ENCODE measurements at places on chromosomes 5 and 9. TPM values are rescaled to one million over a fixed set of nuclear protein-coding genes. Genes with fewer than 3 reads are reported as not detected.

GRCh38 chr5:173653822-173654523 lies 37.5 kb upstream of the BOD1 start:
- H3K27ac ChIP-seq = no peak overlapping the region
- DNase-seq = no peak
- H3K27me3 ChIP-seq = no peaks in the 10 kb centered on the region
- H3K36me3 ChIP-seq = peaks cover 9% of the 10 kb centered on the region
- H3K4me3 ChIP-seq = no peak overlapping the region

DNA sequence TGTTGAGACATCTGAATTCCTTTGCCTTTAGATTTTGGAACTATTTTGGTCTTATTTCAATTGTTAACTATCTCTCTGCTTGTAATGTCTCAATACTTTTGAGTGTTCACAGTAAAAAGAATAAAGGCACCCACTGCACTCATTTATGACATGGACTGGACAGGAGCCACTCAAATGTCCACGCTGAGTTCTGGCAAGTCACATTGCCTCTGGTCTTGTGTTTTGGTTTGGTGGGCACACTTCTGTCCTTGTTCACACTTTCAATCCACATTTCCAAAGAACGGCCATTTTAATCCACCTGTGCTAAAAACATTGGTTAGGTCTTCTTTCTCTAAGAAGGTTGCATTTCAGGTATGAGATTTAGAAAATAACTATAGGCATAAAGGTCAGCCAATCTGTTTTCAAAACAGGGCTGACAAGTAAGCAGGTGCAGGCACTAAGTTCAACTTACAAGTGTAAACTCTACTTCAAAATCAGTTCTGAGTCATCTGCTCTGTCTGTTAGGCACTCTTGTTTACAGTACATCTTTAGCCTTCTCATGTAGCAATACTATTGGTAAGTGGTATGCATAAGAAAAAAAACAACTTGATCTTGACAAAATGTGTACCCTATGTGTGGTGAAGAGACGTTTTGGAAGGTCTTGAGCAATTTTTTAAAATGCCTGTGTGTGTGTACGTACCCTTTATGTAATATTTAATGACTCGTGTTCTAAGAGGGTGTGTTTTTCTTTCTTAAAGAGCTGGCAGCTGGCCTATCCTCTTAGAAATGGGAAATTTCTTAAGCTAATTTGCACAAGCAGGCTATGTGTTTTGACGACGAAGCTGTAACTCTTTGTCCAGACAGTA lies 31.5 kb upstream of the ZFAND5 start:
- no peaks in the 10 kb centered on the region for H3K36me3 ChIP-seq
- H3K27me3 ChIP-seq = no peaks in the 10 kb centered on the region
- DNase-seq = no peak

DNA sequence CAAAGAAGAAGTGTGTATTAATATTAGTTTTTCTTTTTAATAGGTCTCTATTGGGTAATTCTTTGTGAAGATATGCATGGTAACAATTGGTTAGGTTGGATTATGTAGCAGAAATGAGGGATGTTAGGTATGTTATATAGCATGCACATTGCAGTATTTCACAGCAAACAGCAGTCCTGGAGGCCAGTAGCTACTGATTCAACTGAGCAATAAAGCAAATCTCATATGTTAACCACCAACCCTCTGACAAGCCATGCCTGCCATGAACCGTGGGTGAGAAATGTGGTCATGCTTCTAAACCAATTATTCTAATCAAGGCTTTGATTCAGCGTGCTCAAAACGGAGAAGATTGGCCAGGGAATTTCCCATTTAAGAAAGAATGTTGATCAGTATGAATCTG lies 313.0 kb upstream of the CDH6 start:
- H3K27ac ChIP-seq = no peak overlapping the region
- no peaks in the 10 kb centered on the region for H3K4me1 ChIP-seq
- H3K27me3 ChIP-seq = no peaks in the 10 kb centered on the region
- no peak overlapping the region for H3K4me3 ChIP-seq
- no peak for DNase-seq
- no peaks in the 10 kb centered on the region for H3K36me3 ChIP-seq

The CDC20B gene
- not detected for total RNA-seq

The REXO4 gene
- total RNA-seq = 19.3 TPM

Data from chondrocyte (in vitro differentiated cells).